ENCODE measurements at places on chromosomes 16 and 17.

DNA sequence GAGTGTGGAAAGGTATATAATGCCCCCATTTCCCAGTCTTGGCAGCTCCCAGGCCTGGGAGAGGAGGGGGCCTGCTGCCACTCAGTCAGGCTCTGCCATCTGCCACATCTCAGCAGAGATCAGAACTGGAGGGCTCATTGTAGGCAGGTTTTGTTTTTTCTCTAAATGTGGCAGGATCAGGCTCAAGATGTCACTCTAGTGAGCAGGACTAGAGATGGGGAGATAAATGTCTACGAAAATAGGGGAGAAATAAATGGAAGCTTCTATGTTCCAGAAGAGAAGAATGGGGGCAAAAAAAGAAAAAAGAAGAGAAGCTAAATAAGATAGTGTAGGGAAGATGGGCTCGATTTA, 13.9 kb downstream of the NXPH3 start:
- no peak for DNase-seq

- no peak for DNase-seq
Observed at GRCh38 chr16:3577302-3577752, at the start of gene NLRC3. Gene NLRC3 (minus strand): TSS chr16:3577403. CDS start chr16:3565036, 12,367 bp downstream.

DNA sequence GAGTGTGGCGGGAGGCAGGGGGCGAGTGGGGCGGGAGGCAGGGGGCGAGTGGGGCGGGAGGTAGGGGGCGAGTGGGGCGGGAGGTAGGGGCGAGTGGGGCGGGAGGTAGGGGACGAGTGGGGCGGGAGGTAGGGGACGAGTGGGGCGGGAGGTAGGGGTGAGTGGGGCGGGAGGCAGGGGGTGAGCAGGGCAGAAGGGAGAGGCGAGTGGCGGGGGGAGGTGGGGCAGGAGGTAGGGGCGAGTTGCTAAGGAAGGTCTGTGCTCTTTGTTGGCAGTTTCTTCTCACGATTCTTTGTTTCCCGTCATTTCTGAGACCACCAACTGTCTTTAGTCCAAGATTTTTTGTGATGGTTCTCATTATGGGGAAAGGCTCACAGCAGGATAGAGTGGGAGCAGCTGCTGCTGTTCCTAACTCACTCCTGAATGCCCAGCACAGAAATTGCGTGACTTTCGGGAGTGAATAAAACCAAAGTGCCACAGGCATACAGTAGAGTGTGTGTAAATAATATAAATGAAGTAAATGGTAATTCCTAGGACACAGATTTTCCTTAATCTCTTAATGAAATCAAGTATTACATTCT, 44.7 kb downstream of the COG7 start:
- DNase-seq = no peak

GRCh38 chr16:50167556-50167955, 14.4 kb downstream of the TENT4B start:
- no peak for DNase-seq

DNA sequence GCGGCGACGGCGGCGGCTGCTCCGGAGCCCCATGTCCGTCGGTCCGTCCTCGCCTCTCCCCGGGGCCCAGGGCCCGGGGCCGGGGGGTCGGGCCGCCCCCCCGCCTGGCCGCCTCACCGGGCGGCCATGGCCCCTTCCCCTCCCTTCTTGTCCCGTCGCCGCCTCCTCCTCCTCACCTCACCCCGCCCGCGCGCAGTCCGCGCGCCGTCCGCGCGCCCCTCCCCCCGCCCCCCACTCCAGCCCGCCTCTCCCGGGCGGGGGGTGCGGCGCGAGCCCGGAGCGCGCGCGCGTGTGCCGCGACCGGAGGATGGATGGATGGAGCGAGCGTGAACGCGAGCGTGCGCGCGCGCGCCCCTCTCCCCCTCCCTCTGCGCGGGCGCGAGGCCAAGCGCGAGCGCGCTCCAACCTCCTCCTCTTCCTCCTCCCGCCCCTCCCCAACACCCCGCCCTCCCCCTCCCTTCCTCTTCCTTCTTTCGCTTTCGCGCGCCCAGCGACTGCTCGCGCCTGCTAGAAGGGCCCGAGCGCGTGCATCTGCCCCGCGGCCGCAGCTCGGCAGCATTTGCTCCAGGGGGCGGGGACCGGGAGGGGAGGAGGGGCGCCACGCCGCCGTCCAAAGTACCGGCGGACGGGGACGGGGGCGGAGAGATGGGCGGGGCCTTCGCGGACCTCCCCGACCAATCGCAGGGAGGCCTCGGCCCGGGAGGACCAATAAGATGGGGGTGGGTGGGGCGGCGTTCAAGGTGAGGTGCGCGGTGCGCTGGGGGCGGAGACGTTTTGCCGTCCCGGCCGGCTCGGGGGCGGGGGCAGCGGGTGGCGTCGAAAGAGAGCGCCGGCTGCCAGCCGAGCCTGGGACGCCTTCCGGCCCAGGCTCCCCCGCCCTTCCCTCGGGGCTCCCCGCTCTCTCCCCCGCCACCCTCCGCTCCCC, at the start of gene ATXN7L3:
TSS of gene ATXN7L3 (minus strand) at position 332 of the 925 bp plus-strand sequence. CDS start 1,814 bp downstream, outside the sequence.
- peak; percentile 95 for DNase-seq

DNA sequence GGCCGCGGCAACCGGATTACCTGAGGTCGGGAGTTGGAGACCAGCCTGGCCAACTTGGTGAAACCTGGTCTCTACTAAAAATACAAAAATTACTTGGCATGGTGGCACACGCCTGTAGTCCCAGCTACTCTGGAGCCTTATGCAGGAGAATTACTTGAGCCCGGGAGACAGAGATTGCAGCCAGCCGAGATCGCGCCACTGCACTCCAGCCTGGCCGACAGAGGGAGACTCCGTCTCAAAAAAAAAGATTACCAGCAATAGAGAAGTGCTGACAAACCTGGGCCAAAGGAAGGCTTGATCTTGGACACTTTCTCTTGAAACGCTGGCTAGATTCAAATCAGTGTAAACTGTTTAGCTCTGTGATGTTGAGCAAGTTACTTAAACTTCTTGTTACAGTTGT, 4.3 kb downstream of the MT1H start:
- no peak for DNase-seq

DNA sequence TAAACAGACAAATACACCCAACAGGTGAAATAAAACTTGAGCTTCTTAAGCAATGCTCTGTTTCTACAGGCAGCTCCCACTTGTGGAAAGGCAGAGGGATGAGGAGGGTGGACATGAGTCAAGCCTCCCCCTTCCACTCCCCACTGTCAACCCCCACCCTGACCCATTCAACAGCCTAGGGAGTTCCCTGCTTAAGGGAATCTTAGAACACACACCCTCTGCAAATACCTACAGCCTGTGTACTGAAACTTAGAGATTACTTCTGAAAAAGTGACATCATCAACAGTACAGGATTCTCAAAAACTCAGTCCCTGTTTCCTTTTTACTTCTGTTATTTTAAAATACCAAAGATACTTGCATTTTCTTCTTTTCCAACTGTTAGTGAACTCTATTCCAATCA, 345.4 kb downstream of the SOX9 start:
- DNase-seq = no peak

DNA sequence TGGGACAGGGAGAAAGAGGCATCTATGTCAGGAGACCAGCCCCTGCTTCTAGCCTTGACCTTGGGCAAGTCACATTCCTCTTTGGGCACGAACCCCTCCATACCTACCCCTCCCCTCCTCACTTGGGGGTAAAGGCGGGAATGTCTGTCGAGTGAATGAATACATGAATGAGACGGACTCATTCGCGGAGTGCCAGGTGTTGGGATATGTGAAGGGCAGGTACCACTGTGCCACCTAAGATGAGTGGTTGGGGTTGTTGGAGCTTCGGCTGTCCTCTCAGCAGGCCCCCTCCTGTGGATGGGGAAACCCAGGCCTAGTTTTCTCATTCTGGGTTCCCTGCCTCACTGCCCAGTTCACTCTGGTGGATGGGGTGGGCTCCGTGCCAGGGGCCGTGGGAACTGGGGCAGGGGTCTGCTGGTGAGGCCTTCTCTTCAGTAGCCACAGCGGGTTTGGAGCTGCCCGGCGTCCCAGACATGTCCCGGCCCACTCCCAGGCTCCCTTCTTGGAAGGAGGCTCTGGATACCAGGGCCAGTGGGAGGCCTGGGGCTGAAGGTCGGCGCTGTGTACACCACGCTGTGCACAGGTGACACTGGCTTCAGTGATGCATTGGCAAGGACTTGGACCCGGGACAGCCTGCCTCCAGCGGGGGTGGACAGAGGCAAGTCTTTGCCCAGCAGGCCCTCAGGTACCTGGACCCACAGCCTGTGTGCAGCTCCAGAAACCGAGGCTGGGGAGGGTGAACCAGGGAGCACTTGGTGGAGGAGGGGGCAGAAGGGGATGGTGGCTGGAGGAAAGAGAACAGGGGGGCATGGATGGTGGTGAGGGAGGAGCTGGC, 5.6 kb downstream of the GLIS2 start:
- no peak for DNase-seq
